Mammary epithelial cell (primary cell): ENCODE measurements at places on chromosomes 12 and 14. TPM values are rescaled to one million over a fixed set of nuclear protein-coding genes. Genes with fewer than 3 reads are reported as not detected.

Gene ZDHHC22
- not detected for polyA plus RNA-seq

Gene ASIC1
- polyA plus RNA-seq: 6.4 TPM

Gene OR6C70
- not detected for polyA plus RNA-seq

Gene IL25
- not detected for polyA plus RNA-seq

Gene BCL2L14
- not detected for polyA plus RNA-seq

Gene SRRM4
- not detected for polyA plus RNA-seq

Gene FAM181A
- polyA plus RNA-seq: 0.18 TPM

Gene CMA1
- polyA plus RNA-seq: not detected

Gene KLHL33
- polyA plus RNA-seq: not detected

Gene MYH7
- polyA plus RNA-seq: not detected

Gene NTS
- not detected for polyA plus RNA-seq

Gene TMCC3
- 9.3 TPM for polyA plus RNA-seq

Gene RND1
- 0.37 TPM for polyA plus RNA-seq

- peak; percentile 45 for DNase-seq
Measured at GRCh38 chr14:100554082-100554677, 33.0 kb downstream of the BEGAIN start.

GRCh38 chr14:23694085-23694948, 58.2 kb downstream of the DHRS2 start:
- peak; percentile 22 for DNase-seq

DNA sequence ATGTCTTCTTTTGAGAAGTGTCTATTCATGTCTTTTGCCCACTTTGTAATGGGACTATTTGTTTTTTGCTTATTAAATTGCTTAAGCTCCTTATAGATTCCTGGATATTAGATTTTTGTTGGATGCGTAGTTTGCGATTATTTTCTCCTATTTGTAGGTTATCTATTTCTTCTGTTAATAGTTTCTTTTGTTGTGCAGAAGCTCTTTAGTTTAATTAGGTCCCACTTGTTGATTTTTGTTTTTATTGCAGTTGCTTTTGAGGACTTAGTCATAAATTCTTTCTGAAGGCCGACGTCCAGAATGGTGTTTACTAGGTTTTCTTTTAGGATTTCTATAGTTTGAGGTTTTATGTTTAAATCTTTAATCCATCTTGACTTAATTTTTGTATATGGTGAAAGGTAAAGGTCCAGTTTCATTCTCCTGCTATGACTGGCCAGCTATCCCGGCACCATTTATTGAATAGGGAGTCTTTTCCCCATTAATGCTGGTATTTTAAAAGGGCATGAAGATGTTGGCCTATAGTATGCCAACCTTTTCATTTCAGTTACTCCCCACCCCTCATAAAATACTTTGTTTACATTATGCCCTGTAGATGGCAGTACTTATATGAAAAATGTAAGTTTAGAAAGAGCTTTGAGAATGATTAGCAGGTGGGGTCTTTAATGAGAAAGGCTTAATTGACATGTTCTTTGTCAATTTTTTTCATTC, 62.9 kb upstream of the PSMA6 start:
- no peak for DNase-seq

- no peak for DNase-seq
Measured at GRCh38 chr12:48198672-48198971, 4.5 kb downstream of the OR10AD1 start.

- no peak for DNase-seq
Measured at GRCh38 chr12:63764481-63764880, 15.2 kb upstream of the RXYLT1 start.

GRCh38 chr12:19138551-19138950, 9.0 kb downstream of the PLEKHA5 start:
- peak; percentile 83 for DNase-seq

- no peak for DNase-seq
Measured at GRCh38 chr14:20563971-20564370, 3.1 kb upstream of the RNASE9 start.

GRCh38 chr12:214003-214741, at the start of gene SLC6A12:
Gene SLC6A12, minus strand, starts transcription at chr12:214157. Its CDS starts 4,171 bp downstream, at chr12:209986.
- no peak for DNase-seq

- DNase-seq: no peak
Measured at GRCh38 chr12:1977588-1977987, 26.7 kb downstream of the DCP1B start.

- DNase-seq: no peak
Measured at GRCh38 chr12:53389702-53390101, 9.7 kb downstream of the SP1 start.

- DNase-seq: peak; percentile 80
Measured at GRCh38 chr12:24226745-24227350, 277.4 kb upstream of the SOX5 start.

GRCh38 chr12:91441246-91441645, 258.6 kb upstream of the DCN start:
- no peak for DNase-seq

GRCh38 chr12:87866578-87867292, 162.5 kb downstream of the C12orf50 start:
- DNase-seq: peak; percentile 8

DNA sequence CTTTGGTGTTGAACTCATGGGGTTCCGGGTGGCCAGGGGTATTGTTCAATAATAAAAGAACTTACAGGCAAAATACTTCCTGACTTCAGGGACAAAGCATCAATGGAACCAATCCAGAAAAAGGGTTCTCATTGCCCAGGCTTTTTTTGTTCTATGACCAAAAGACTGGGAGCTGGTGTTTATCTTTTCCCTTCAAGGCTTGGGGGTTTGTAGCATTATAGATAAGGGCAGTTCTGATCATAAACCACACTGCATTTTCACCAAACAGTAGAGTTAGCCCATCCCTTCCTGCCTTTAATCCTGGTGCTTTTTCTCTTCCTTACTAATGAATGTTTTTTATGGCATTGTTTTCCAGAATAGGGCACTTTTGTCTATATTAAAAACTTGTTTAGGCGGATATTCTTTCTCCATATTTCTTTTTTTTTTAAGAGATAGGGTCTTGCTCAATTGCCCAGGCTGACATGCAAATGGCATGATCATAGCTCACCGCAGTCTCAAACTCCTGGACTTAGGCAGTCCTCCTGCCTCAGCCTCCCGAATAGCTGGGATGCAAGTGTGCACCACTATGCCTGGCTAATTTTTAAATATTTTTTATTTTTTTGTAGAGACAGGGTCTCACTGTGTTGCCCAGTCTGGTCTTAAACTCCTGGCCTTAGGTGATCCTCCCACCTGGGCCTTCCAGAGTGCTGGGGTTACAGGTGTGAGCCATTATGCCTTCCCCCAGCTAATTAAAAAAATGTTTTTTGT, 9.7 kb downstream of the FUT8 start:
- DNase-seq: no peak

DNA sequence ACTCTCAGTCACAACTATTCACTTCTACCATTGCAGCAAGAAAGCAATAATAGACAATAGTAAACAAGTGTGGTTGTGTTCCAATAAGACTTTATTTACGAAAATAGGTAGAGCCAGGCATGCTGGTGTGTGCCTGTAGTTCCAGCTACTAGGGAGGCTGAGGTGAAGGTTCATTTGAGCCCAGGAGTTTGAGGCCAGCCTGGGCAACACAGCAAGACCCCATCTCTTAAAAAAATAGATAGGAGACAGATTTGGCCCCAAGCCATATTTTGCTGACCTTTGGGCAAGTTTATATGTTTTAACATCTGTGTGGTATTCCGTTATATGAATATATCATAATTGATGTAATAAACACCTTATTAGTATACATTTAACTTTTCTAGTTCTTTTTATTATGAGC, 14.1 kb downstream of the ACAD10 start:
- no peak for DNase-seq
